GM12864 (cell line): ENCODE measurements at places on chromosomes 6 and 20.

- no peak for DNase-seq
Measured at GRCh38 chr20:6566821-6567220, 200.7 kb upstream of the BMP2 start.

- DNase-seq: no peak
Measured at GRCh38 chr20:20411836-20412235, 43.9 kb downstream of the INSM1 start.

- DNase-seq: no peak
Measured at GRCh38 chr6:16392010-16392409, 153.6 kb downstream of the GMPR start.

DNA sequence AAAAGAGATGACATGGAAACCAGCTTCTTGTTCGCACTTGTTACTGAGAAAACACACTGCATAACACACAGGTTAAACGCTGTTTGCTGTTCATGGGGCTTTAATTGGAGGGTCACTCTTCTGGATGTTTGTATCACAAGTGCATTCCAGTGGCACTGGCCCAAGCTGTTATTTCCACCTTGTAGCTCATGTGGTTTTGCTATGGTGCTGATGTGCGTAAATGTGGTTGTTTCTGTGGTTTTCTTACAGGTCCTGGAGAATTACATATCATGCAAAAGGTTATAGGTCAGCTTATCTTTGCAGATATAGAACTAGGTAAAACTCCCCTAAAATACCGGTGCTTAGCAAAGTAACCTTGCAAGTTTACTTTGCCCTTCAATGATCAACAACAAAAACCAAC, 89.3 kb upstream of the AHI1 start:
- DNase-seq: no peak

- DNase-seq: peak; percentile 33
Measured at GRCh38 chr6:142942805-142943227, 2.2 kb downstream of the HIVEP2 start.

DNA sequence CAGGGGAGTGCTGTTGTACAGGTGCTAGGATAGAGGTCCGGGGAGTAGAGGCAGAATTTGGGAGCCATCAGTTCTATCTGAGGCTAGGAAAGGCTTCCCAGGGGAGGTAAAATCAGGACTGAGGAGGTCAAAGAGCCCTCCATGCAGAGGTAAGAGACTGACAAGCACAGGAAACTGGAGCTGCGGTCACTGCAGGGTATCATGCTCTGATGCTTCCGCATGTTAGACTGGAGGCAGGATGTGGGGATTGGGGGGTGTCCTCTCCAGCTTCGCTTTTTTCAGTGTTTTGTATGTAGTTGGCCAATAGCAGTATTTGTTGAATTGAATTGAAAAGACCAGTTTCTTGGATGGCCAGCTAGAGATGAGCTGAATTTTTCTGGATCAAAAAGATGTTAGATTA, 87.8 kb downstream of the SLC22A3 start:
- DNase-seq: no peak

DNA sequence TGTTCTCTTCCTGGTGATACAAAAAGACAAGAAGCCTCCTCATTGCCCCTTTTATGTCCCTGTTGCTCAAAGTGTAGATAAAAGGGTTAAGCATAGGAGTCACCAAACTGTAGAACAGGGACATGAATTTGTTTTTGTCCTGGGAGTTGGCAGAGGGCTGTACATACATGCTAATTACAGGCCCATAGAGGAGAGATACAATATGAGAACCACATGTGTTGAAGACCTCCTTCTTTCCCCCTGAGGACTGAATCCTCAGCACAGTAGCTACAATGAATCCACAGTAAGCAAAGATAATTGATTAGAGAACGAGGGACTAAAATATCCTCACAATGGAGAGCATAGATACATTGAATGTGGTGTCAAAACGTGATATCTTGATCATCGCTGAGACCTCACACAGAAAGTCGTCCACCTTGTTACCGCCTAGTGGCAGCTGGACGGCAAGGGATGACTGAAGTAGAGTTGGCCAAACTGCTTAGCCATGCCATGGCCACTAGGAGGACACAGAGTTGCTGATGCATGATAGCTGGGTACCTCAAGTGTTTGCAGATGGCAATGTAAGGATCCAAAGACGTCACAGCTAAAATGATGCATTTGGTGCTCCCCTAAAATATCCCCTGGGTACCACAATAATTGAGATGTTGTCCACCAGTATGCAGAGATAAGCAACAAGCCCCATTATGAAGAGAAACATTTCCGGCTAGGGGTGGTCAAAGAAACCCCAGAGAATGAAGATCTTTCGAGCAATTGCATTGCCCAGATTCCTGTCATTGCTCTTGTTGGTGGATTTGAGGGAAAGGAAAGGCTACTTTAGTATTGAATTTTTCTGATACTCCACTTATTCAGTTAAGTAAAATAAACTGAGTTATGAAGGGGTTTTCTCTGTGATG, 15.0 kb downstream of the OR2B3 start:
- DNase-seq: peak; percentile 1

DNA sequence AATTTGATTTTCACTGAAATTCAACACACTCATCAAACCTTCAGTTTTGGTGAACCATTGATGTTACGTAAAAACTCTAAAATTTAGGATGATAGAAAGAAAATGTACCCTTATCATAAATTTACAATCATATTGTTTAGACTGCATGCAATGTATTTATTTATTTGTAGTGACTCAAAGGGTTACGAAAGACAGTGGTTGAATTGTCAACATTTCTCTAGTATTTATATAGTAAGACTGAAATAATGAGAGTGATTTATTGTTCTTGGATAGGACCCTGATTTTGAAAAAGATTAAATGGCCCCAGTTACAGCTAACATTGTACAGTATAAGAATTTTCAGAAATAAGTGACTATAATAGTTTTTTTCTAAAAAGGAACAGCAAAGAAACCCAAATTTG, 591.5 kb downstream of the RFPL4B start:
- DNase-seq: no peak
